ENCODE measurements at places on chromosomes 7 and 10.

DNA sequence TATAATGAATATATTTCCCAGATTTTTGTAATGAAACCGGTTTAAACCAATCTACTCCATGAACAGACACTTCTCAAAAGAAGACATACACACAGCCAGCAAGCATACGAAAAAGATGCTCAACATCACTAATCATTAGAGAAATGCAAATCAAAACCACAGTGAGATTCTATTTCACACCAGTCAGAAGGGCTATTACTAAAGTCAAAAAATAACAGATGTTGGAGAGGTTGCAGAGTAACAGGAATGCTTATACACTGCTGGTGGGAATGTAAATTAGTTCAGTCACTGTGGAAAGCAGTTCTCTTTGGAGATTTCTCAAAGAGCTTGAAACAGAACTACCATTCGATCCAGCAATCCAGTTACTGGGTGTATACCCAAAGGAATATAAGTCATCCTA lies 240.7 kb downstream of the TSPAN12 start:
- DNase-seq = no peak

DNA sequence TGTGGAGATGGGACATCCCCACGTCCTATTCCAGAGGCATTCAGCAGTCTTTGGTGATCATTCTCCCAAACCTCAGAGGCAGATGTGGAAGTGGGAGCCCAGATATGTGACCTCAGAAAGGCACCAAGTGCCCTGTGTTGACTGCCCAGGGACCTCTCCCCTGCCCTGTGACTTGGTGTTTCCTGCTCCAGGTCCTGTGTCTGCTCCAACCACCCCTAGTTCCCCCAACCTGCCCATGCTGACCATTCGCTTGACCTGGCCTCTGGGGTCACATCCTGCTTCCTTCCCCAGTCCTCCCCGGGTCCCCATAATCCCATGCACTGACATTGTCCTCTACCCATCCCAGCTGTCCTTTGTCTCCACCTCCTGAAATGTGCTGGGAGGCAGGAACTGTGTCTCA lies 7.6 kb downstream of the CYP26A1 start:
- DNase-seq = no peak

DNA sequence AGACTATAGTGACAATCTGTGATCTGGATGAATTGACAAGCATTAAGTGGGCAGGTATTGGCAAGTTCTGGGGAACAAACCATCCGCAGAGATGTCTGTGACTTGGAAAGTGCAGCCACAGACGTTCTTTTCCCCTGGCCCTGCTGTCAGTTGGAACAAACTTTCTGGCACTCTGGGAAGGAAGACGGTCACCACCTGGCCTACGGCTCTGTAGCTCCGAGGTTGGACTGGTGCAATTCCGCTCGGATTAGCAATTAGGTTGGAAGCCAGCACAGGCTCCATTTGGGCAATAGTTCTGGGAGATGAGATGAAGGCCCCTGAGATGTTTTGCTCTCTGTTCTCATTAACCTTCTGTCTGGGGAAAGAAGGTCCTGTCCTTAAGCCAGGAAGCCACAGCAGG lies 437.5 kb downstream of the CALN1 start:
- no peak for DNase-seq

- DNase-seq = no peak
Observed at GRCh38 chr10:124701435-124701834, 42.7 kb downstream of the FAM53B start.

DNA sequence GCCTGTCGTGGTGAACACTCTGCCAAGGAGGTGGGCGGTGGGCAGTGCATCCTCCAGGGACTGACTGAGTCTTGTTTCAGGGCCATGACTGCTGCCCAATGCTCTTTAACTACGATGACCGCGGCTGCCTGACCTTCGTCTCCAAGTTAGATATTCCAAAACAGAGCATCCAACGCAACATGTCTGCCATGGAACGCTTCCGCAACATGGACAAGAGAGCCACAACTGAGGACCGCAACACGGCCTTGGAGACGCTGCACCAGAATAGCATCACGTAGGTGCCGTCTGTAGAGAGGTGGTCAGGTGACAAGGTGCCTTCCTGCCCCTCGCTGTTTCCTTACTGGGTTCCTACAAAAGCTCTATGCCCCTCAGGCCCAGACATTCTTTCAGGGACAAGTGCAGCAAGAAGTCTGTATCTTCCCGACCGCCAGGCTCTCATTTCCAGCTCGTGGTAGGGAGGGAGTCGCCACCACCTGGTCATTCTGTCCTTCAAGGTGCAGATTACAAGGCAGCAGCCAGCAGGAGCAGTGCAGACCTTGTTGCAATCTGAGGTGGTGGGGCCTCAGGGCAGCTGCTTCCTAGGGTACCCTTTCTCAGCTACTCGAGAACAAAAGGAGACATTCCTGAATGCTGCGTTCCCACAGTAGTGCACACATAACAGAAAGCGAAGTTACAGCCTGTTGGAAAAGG lies 14.9 kb upstream of the ARPC1B start:
- DNase-seq = no peak

- no peak for DNase-seq
Observed at GRCh38 chr7:155962968-155963300, 150.7 kb upstream of the SHH start.

DNA sequence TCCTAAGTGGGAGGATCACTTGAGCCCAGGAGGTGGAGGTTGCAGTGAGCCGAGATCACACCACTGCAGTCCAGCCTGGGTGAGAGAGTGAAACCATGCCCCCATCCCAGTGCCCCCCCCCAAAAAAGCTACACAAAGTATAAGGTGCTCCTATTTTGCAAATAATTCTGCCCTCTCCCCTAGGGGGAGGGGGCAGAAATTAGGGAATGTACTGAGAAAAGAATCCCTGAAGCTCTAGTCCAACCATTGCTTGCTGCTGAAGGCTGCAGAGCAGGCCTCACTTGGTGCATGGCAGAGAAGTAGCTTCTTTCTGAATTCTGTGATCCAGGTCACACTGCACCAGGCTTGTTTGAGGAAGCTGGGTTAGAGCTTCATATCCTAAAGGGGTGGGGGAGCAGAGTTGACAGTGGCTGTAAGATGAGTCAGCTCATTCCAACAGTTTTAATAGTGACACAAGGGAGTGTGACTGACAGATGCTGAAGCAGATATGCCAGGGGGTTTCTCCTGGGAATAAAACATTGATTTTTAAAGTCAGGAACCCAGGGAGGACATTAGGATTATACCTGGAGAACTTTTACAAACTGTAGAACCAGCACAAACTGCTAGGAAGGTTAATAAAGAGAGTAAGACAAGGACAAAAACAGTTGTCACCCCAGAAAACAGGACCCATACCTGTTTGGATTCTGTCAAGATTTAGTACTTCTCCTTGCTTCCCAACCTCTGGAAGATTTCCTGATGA lies 32.8 kb upstream of the STRIP2 start:
- no peak for DNase-seq

DNA sequence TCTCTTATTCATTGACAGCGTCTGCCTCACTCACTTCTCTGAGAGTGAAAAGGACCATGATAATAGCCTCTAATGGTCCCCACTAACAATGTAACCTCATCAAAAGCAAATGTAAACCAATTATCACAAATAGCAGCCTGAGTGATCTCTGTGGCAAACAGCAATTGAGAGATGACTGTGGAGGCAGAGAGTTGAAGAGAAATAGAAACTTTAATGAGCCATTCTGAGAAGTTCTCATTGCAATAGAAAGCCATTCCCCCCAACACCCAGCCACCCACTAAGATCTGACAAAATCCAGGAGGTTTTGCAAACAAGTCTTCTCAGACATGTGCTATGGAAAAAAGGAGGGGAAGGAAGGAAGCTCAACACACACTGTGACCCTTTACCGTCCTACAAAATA lies 44.2 kb upstream of the RNF148 start:
- DNase-seq = no peak
